ENCODE measurements at places on chromosomes 16 and 17. TPM values are rescaled to one million over a fixed set of nuclear protein-coding genes. Genes with fewer than 3 reads are reported as not detected.
A peak's percentile ranks its signal among the peaks of the same experiment; 100 is the strongest.

DNA sequence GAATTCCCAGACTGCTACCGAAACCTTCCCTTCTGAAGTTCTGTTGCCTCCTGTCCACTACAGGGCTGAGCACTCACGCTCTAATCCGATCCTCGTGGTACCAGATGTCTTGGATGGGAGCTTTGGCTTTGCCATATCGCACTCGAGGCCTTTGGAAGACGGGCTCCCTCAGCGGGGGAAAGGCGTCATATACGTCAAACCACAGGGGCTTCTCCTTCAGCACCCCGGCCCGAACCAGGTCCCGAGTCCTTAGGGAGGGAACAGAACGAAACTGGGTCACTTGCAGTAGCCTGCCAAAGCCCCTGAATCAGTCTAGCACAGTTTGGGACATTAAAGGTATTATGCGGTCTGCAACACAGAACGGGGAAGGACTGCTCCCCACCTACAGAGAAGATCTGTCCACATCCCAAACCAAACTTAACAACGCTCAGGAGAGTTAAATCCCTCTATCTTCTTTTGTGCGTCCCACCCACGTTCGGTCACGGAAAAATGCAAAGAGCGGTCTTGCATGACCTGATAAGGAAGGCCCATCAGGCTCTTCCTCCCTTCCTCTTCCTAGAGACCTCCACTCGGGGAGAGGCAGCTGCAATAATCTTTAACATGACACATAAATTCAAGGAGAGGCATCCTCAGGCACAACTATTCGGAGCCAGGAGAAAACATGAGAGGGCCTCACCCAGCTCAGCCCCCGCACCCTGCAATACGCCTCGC lies 526 bp downstream of the MRPS23 start:
- H3K36me3 ChIP-seq, result peaks cover 21% of the 10 kb centered on the region
- peak overlapping the region; percentile 91 for H3K27ac ChIP-seq
- H3K27me3 ChIP-seq, result no peaks in the 10 kb centered on the region
- H3K4me3 ChIP-seq, result peak overlapping the region; percentile 91
- DNase-seq, result no peak

SYT17 gene
- 16.6 TPM for total RNA-seq

DNA sequence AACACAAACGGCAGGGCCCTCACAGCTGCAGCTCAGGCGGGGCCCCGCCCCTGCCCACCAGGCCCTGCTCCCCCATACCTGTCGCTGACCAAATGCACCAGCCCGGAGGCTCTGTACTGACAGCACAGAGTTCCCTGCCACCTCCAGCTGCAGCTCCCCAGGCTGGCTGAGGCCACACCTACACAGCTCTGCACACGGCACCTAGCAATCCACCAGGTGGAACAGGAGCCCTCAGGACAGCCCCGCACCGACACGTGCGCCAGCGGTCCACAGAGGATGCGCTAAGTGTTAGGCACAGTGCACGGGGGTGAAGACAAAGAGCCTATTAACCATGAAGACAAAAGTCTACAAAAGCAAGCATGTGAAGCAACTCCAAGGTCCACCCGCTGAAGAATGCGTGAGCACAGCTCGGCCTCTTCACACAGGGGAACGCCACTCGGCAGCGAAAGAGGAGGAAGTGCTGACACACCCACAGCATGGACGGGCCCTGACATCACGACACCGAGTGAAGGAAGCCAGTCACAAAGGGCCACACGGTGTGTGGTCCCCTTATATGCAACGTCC lies 5.4 kb downstream of the ZCCHC14 start:
- peak overlapping the region; percentile 81 for H3K27ac ChIP-seq
- peak overlapping the region; percentile 81 for H3K4me3 ChIP-seq
- H3K27me3 ChIP-seq, result no peaks in the 10 kb centered on the region
- H3K36me3 ChIP-seq, result peaks cover 44% of the 10 kb centered on the region
- peaks cover 59% of the 10 kb centered on the region for H3K4me1 ChIP-seq

- H3K4me1 ChIP-seq, result peaks cover 9% of the 10 kb centered on the region
- H3K27ac ChIP-seq, result no peak overlapping the region
- H3K36me3 ChIP-seq, result no peaks in the 10 kb centered on the region
- H3K27me3 ChIP-seq, result peaks cover 10% of the 10 kb centered on the region
- DNase-seq, result peak; percentile 48
Observed at GRCh38 chr16:11391576-11391975, 46.3 kb downstream of the RMI2 start.

CACNG5 gene
- total RNA-seq, result not detected

NDRG4 gene
- 4.9 TPM for total RNA-seq

NGFR gene
- 0.66 TPM for total RNA-seq
